ENCODE measurements at places on chromosomes 16 and 17.

GRCh38 chr16:58937661-58938060 is 203.5 kb upstream of the GOT2 start:
- no peak for DNase-seq

DNA sequence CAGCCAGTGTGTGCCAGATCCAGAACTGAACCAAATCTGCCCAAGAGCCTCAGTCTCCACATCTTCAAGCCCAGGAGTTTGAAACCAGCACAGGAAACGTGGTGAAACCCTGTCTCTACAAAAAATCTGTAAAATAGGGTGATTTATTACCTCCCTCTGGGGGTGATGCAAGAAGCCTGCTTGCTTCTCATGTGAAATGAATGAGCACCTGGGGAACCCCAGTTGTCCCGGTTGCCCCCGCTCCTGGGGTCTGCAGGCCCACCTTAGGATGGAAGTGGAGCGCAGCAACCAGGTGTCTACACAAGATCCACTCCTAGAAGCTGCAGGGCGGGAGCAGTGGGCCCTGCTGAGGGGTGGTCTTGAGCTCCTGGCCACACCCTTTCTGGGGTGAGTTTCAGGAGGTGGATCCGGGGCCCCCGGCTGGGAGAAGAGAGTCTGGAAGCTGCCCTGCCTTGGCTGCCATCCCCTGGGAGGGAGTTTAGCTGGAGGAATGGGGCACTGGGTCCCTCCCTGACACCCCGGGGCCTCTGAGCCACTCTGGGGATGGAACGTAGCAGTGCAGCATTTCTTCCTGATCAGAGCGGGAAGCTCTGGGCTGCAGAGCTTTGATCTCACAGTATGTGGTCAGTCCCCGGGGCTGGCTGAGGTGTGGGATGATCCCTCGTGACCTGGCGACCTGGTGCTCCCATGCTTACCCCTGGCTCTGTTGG is 117.8 kb downstream of the RAB11FIP4 start:
- no peak for DNase-seq

- DNase-seq = no peak
Observed at GRCh38 chr17:7046127-7046724, 2.3 kb upstream of the SLC16A11 start.

- DNase-seq = no peak
Observed at GRCh38 chr16:75181630-75182029, 25.3 kb downstream of the CTRB2 start.

DNA sequence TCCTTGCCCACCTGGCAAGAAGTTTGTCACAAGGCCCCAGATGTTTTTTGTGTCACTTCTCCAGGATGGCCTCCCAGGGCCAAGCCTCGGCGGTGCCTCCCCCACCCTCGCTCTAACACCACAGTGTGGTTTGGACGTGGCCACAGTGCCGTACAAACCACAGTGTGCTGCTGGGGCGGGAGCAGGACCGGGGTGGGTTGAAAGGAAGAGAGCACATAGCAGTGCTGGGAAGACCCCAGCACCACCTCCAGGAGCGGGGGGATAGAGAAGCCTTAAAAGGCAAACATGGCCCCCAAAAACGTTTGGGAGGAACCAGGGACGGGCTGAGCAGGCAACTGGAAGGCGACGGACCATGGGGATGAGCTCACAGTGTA is 5.0 kb upstream of the BCL6B start:
- no peak for DNase-seq

- no peak for DNase-seq
Observed at GRCh38 chr16:57908409-57908987, 62.4 kb downstream of the CNGB1 start.

DNA sequence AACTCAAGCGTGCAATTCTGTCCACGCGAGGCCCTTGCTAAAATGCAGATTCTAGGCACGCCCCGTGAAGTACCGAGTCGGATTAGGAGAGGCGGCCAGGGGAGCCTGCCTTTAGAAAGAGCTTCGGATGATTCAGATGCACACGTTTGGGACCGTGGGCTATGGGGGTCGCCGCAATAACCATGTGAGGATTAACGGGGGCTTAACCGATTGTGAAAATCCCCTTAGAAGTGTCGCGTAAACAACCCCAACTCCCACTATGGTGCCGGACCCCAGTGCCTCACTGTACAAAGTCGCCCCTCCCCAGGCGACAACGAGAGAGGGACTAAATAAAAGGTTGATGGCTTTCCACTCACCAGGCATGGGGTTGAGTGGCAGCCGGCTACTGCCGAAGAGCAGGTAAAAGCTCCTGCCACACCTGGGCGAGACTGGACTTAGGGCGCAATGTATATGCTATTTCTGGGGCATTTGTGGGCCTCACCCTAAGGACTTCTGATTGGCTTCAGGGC is 635 bp upstream of the SP2 start:
- DNase-seq = no peak

GRCh38 chr17:68302666-68303065 is 11.4 kb downstream of the ARSG start:
- no peak for DNase-seq

GRCh38 chr16:14434860-14435259 is 195.2 kb downstream of the PARN start:
- no peak for DNase-seq

- no peak for DNase-seq
Observed at GRCh38 chr17:44464037-44464436, 39.2 kb downstream of the GPATCH8 start.
